ENCODE measurements at places on chromosomes 5 and 9.

GRCh38 chr5:123157791-123158581, 68.9 kb downstream of the PRDM6 start:
- DNase-seq: no peak

DNA sequence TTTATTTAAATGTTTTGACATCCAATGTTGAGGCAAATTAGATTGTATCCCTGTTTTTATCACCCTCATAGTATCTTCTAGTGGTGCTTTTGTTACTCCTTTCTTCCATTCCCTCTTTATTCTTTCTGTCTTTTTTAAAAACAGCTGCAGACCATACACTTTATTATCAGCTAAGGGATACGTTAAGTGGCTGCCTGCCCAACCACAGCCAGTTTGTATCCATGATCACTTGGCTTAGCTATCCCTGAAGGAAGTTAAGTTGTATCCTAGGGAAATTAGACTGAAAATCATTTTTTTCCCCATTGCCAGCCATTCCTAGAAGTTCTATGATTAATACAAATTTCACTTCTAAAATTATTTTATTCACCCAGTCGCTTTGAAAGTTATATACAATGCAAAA, 1032.7 kb downstream of the NR2F1-AS1 start:
- DNase-seq: no peak

GRCh38 chr5:150035139-150035895, 34.8 kb downstream of the HMGXB3 start:
- no peak for DNase-seq

- DNase-seq: peak; percentile 94
Observed at GRCh38 chr5:155728146-155728856, 598.7 kb upstream of the SGCD start.

DNA sequence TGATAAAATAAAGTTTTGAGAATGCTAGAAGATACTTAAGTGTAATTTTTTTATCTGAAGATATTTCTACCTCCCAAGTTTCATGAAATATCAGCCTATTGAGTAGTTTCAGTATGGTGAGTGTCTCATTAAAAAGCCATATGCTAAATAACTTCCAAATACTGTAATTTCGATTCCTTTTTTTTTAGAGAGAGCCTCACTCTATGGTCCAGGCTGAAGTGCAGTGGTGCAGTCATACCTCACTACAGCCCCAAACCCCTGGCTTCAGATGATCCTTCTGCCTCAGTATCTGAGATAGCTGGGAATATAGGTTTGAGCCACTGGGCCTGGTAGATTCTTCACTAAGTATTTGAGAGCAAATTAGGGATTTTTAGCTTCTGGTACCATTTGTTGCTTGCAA, 24.5 kb downstream of the CDC42SE2 start:
- no peak for DNase-seq

- DNase-seq: no peak
Observed at GRCh38 chr5:88094403-88094802, 174.2 kb downstream of the TMEM161B start.

- DNase-seq: no peak
Observed at GRCh38 chr9:134251296-134252069, 74.8 kb upstream of the RXRA start.

DNA sequence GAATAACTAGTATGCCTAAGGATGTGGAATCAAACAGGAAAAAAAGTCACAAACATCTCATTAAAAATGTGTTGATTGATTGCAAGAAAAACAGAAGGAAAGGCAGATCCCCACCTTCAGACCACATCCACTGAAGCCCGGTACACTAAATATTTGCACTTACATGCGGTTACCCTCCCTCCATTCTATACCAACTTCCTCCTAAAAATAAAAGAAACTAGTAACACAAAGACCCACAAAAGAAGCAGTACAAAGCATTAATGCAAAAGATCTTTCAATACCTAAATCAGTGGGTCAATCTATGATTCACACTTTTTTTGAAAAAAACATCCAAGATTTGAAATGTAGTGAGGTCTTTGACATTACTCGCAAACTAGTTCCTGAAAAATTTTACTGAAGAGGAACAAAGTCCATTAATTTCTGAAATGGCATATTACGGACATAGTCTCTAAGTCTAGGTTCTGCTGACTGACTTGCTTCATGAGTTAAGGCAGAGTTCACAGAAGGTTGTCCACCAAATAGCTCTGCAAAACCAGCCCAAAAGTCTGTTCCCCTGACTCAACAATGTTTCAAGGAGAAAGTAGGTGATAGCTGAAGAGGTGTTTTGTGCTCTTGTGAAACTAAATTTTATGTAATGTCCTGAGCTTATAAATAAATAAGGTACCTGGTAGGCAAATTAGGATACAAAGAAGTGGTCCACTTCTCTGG, 100.7 kb downstream of the PAM start:
- no peak for DNase-seq

GRCh38 chr5:5719292-5719691, 296.8 kb downstream of the ICE1 start:
- no peak for DNase-seq

GRCh38 chr9:121509180-121509579, 9.5 kb upstream of the GGTA1 start:
- DNase-seq: no peak

- no peak for DNase-seq
Observed at GRCh38 chr5:168468836-168469235, 17.4 kb upstream of the RARS1 start.

- no peak for DNase-seq
Observed at GRCh38 chr9:128917151-128917849, 3.5 kb upstream of the PHYHD1 start.

DNA sequence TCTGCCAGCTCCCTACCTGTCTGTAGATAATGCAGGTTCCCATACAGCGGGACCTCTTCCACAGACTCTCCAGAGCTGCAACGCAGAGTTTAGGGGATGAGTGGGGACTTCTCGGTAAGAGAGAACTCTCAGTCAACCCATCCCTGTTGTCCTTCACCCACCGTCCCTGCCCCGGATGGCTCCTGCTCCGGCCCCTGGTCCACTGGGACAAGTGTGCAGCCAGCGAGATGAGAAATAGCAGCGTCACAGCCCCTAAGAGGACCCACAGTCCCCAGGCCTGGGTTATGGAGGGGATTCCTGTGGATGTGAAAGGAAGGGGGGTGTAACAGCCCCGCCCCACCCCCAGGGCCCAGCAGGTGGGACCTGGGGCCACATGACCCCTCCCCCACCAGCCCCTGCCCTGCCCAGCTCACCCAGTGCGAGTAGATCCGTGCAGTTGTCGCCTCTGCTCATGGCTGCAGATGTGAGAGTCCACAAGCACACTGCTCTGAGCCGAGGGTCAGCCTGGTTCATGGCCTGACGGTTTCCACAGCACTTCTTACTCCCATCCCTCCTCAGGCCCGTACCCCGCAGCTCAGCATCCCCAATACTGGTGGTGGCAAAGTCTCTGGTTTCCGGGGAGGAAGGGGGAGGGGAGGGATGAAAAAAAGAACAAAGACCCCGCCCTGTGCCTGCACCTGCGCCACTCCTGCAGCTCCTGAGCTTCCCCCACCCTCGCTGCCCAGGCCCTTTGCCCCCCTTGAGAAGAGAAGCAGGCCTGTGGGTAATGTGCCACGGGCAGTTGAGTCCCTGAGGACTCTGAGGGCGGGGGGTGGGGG, at the start of gene SIT1:
TSS of gene SIT1 (minus strand) at position 591 of the 818 bp plus-strand sequence. CDS start at position 513, 78 bp downstream.
- DNase-seq: no peak

GRCh38 chr5:179530069-179530998, 20.0 kb upstream of the RUFY1 start:
- no peak for DNase-seq

GRCh38 chr9:135552698-135553171, 6.8 kb downstream of the OBP2A start:
- no peak for DNase-seq

DNA sequence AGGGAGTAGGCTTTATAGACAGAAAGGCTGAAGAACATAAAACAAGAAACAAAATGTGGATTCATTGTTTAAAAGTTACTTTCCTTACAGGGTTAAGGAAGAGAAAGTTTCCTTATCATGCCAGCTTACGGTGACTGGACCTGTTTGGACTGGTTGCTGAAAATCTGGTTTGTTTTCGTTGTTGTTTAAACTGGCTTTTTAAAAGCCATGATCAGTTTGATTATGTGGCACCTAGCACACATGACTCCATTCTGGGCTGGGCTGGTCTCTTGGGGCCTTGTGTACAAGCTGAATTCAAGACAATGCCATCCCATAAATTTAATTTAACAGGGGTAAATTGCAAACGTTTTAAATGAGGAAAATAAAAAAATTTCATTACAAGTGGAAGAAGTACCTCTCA, 18.4 kb upstream of the ZNF474 start:
- DNase-seq: no peak

- no peak for DNase-seq
Observed at GRCh38 chr5:32780508-32780919, 69.4 kb downstream of the NPR3 start.

GRCh38 chr5:124796495-124796894, 50.1 kb upstream of the ZNF608 start:
- DNase-seq: no peak

All from chondrocyte (in vitro differentiated cells).